HCEC 1CT (cell line): ENCODE measurements at places on chromosomes 3 and 15.

- DNase-seq: no peak
Measured at GRCh38 chr3:197545571-197545970, 10.2 kb downstream of the BDH1 start.

- peak; percentile 99 for DNase-seq
Measured at GRCh38 chr3:141407047-141407446, 38.7 kb downstream of the ZBTB38 start.

- peak; percentile 17 for DNase-seq
Measured at GRCh38 chr3:149936812-149937230, 33.9 kb downstream of the PFN2 start.

- DNase-seq: no peak
Measured at GRCh38 chr3:112395896-112396290, 62.9 kb downstream of the CD200 start.

DNA sequence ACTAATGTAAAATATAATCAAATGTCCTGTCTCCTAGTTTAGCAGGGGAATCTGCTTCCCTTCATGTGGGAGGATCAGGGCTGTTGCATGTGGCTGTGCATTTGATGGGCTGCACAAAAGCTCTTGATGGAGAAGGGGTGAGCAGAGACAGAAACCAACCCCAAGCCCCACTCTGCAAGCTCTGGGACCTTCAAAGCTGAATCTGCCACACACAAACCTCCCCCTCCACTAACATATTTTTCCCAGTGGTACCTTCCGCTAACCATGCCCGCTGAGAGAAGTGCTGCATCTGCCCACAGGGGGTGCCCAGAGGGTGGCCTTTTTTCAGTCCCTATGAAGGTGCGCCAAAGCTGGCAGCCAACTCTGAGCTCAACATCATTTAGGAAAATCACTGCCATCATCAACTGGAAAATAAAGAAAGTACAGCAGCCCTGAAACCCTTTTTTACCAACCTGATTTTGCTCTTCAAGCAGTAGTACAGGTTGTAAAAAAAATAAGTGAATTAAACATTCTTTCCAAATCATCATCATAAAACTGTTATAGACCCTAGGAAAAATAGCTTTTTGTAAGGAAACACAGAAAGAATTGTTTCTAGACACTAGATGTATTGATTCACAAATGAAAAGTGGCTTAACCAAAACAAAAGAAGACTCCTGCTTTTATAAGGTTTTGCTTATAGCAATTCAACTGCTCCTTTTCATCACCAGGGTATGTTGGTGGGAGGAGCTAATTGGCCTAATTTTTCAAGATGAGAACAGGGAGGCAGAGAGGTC is 97.0 kb downstream of the HHLA2 start:
- no peak for DNase-seq

- no peak for DNase-seq
Measured at GRCh38 chr3:186612721-186613636, at the start of gene AHSG. TSS of gene AHSG (plus strand) at chr3:186613060. CDS start at chr3:186613142, 82 bp downstream.

- DNase-seq: no peak
Measured at GRCh38 chr15:96750361-96750760, 419.9 kb downstream of the NR2F2 start.

DNA sequence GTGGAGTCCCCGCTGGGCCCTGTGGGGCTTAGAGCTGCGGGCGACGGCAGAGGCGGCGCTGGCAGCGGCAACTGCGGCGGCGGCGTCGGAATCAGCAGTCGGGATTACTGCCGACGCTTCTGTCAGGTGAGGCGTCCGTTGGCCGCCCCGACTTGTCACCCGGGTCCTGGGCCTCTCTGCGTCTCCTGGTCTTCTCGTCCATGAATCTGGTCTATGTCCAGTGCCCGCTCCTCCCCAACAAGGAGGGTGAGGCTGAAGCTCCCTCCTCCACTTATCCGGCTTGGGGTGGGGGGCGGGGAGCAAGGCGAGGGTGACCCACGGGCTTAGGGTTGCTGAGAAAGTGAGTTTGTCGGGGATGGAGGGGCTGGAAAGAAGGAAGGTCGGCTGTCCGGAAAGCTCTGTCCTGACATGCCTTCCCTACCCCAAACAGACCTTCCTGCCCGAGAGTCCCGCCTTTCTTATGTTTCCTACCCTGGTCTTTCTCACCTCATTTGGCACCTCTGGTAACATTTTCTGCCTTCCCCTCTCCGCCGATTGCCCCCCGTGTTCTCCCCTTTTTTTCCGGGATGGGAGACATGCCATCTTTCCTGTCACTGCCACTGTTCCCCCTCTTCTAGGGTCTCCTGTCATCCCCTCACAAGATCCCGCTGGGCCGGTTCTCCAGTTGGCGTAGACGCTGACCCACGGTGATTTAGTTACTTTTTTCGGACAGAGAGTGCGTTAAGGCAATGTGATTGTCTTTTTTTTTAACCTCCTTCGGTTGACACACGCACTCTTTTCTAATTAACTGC is 520 bp downstream of the ZNF654 start:
- peak; percentile 12 for DNase-seq

- DNase-seq: no peak
Measured at GRCh38 chr3:37701734-37702433, 159.8 kb upstream of the CTDSPL start.

- DNase-seq: no peak
Measured at GRCh38 chr3:49733551-49733950, 9.8 kb upstream of the GMPPB start.

GRCh38 chr3:32899265-32899664 is 52.2 kb upstream of the CCR4 start:
- DNase-seq: no peak

DNA sequence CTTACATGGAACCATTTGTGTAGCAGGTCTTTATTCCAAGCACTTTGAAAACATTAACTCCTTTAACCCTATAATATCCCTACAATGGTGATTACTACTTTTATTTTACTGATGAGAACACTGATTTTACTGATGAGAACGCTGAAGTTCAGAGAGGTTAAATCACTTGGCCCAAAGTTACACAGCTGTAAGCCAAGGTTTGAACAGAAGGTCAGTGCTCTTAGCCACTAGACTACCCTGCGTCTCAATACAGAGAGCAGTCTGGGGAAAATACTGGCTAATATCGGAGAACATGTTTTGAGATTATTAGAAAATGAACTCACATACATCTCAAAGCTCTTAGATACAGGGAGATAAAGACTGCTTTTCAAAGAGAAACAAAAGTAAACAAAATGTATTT is 827.2 kb downstream of the FHIT start:
- DNase-seq: no peak

DNA sequence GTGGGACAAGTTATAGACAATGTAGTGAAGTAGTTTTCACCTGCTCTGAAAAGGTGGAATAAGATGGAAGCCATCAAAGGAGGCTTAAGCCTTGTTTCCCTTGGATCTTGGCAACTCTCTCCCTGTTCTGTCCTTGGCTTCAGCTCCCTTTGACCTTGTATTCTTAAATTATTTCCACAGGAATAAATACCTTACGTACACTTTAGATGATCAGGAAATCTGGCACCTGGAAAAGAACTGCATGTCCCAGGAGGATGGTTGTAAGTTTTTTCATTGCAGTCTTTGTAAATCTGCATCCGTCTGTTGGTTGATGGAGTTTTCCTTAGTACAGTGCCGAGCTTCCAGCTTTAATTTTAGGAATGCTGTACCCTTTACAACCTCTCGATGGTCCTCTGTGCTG is 11.8 kb downstream of the ST6GAL1 start:
- no peak for DNase-seq

GRCh38 chr3:52429779-52430415 is 15.0 kb downstream of the SEMA3G start:
- no peak for DNase-seq

DNA sequence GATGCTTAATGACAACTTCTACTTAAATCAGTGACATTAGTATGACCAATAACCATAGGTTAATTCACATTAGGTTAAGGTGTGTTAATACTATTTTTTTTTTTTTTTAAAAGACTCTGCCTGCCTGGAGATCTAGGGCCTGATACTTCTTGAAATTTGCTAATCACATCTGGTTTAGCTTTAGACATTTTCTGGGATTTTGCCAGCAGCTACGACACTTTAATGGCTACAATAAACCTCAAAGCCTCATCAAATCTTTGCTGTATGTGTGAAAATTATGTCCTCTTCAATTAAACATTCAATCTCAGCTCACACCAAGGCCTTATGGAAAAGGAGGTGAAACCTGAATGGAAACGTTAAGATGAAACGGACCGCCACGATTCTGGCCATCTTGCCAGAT is 167.9 kb downstream of the GREM1 start:
- DNase-seq: no peak

- no peak for DNase-seq
Measured at GRCh38 chr3:13106308-13107001, 33.2 kb upstream of the IQSEC1 start.

DNA sequence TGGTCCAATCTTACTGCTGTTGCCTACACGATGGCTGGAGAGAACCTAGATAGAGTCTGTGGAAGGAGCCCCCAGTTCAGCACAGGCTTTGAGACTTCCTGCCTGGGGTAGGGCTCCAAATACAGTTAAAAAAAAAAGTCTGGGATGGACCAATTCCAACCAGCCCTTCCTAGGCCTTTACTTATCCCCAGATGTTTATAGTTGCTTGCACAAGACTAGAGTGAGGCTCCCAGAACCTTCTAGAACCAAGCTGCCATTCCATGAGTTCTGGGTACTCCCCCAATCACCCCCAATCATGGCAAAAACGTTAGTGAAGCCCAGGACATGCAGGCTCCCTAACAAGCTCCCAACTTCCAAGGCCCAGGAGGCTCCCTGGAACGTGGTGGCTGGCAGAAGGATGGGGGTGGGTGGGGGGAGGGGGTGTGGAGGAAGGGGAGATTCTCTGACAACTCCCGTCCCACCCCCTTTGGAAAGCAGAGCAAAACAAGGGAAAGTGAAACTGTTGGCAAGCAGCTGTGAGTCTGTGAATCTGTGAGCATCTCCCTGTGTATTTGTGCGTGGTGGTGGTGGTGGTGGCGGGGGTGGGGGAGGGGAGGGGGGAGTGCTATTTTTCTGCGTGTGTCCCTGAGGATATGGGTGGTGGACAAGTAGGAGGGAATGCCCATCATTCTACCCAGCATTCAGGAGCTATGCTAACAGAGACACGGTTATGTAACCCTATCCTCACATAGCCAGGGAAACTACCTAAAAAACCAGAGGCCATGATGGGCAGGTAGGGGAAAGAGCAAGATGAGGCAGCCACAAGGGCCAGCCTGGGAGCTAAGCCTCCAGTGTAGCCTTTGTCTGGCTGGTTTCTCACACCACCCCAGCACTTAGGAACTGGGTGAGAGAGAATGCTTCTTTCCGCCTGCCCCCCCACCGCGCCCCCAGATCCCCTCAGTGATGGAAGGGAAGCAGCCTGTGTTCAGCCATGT is 2.0 kb downstream of the MST1R start:
- DNase-seq: no peak

- DNase-seq: no peak
Measured at GRCh38 chr15:40420071-40420713, 14.6 kb downstream of the IVD start.

DNA sequence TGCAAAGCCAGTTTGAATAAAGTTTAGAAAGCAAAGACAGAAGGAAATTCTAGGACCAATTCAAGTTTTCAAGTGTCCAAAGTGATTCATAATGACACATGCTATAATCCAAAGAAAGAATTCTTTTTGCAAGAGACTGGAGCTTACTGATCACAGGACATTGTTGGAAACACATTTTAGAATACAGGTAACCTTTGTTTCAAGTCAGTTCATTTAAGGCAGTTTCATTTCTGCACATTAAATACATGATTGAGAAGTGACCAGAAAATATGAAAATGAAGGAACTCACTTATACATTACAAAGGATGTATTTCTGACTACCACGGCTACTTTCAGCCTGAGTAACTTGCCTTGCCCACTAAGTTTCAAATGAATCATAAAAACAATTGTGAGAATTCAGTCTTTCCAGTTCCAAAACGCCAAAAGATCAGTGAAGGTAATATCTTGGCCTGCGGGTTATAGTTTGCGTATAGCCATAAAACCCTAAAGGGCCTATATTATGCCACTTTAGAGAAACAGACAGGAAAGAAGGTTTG is 48.7 kb downstream of the PRICKLE2 start:
- DNase-seq: peak; percentile 57

GRCh38 chr3:145981056-145981455 is 179.9 kb downstream of the PLOD2 start:
- DNase-seq: no peak

DNA sequence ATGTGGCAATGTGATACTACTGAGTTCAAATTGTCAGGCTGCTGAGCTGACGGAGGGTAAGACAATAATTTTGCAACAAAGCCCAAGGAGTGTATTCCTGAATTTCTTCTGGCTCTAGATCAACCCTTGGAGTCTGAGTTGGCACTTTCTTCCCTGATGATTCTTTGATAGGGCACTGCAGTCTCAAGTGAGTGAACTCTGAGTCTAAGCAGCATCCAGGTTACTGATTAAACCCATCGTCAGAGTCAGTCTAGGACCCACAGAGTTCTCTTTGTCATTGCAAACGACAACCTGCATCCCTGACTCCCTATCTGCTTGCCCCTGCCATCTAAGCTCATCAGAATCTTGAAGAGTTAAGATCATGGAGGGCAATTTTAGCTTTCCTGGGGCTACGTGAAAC is 58.6 kb downstream of the MME start:
- no peak for DNase-seq

DNA sequence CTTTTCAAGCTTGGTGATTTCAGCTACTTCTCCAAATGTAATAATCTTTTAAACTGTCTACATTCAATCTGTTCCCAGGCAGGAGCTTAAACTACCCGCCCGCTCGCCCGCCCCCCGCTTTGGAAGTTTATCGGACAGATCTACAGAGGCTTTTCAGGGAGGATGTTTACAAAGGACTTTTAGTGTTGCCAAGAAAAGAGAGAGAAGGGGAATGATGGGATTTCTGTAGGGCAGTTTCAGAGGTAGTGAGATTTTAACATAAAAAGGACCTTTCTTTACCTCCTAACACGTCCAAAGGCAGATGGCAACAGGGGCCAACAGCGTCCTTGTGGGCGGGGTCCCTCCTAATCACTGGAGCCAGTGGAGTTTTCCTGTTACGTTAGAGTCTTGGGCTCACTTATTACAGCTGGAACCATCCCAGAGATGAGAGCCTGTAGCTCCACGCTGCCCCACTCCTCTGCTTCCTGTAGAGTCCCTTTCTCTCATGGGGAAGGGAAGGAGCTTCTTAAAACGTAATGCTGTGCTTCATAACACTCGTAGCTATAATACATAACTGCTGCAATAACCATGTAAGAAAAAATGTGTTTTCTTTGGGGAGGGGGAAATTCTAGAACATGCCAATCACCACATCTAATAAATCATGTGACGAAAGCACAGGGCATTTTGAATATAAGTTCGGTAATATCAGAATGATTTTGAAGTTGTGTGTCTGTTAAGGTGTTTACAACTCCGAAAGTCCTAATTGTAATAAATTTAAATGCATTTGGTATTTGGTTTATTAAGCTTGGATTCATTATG is 30.9 kb downstream of the HES1 start:
- DNase-seq: no peak

DNA sequence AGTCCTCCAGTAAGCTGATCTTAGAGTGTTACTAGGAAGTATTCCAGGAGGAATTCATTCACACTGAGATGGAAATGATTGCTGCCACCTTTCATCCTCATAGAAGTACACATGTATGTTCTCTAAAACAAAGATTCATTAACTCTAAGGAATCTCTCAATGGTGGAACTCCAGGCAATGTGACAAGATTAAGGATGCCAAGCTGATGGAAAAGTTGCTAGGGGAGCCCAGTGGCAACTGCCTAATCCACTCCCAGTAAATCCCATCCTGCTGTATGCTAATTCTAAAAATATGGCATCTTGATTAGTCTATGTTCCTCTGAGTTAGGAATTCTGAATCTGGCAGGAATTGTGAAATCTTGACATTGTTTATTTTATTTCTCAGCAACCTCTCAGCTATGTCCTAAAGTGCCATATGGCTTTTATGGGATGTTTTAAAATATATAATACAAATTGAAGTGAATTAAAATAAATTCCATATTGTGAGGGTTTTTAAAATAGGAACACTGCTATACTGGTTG is 210.0 kb upstream of the TRIM42 start:
- no peak for DNase-seq

- peak; percentile 67 for DNase-seq
Measured at GRCh38 chr15:34154725-34155204, 52.9 kb downstream of the PGBD4 start.
